ENCODE measurements at places on chromosomes 2 and 18. TPM values are rescaled to one million over a fixed set of nuclear protein-coding genes. Genes with fewer than 3 reads are reported as not detected.

The GAL3ST2 gene
- total RNA-seq: not detected

The UXS1 gene
- total RNA-seq: 18.2 TPM

The TBR1 gene
- not detected for total RNA-seq

The LGALSL gene
- 35.8 TPM for total RNA-seq

The AFF3 gene
- total RNA-seq: 0.96 TPM

The PXDN gene
- 7.1 TPM for total RNA-seq

The NT5DC4 gene
- not detected for total RNA-seq

The MROH2A gene
- total RNA-seq: 0.52 TPM

The POTEC gene
- not detected for total RNA-seq

The CYBRD1 gene
- 7.2 TPM for total RNA-seq

The RPL37A gene
- 2,683 TPM for total RNA-seq

The CNGA3 gene
- not detected for total RNA-seq

The GALNT5 gene
- total RNA-seq: 3.8 TPM

The CTLA4 gene
- total RNA-seq: 0.52 TPM

The COL5A2 gene
- total RNA-seq: 6.3 TPM

The TRIP12 gene
- total RNA-seq: 150 TPM

The CRYBA2 gene
- total RNA-seq: not detected

The GCG gene
- total RNA-seq: not detected

The HOXD12 gene
- total RNA-seq: not detected

The KIF5C gene
- total RNA-seq: 0.08 TPM

The REG3G gene
- total RNA-seq: not detected

The GORASP2 gene
- total RNA-seq: 60.8 TPM

The COL6A3 gene
- 23.0 TPM for total RNA-seq

The KCNIP3 gene
- total RNA-seq: 0.96 TPM

The IL1R2 gene
- total RNA-seq: 19.0 TPM

The GALNT3 gene
- 40.0 TPM for total RNA-seq

The INHBB gene
- 0.72 TPM for total RNA-seq

The PARD6G gene
- total RNA-seq: 33.8 TPM

The ABCG5 gene
- not detected for total RNA-seq

The BMP10 gene
- not detected for total RNA-seq

The SLC14A1 gene
- total RNA-seq: 0.52 TPM

The CPLX4 gene
- total RNA-seq: not detected

The GKN1 gene
- total RNA-seq: not detected

The EVA1A gene
- total RNA-seq: 0.56 TPM

The DTNB gene
- total RNA-seq: 14.6 TPM

The C18orf63 gene
- total RNA-seq: not detected

The SATB2 gene
- 1.1 TPM for total RNA-seq

The KHK gene
- 3.5 TPM for total RNA-seq

The VAMP5 gene
- 24.2 TPM for total RNA-seq

The GPBAR1 gene
- total RNA-seq: not detected

The IHH gene
- 0.08 TPM for total RNA-seq

The SEMA4C gene
- 14.9 TPM for total RNA-seq

The MFSD2B gene
- total RNA-seq: not detected

The LONRF2 gene
- 0.48 TPM for total RNA-seq

The TEX44 gene
- not detected for total RNA-seq

The CHRND gene
- total RNA-seq: not detected

The FMNL2 gene
- 12.4 TPM for total RNA-seq

The CRACDL gene
- total RNA-seq: 6.6 TPM

The TMEM198 gene
- total RNA-seq: 1.2 TPM

The SERPINB12 gene
- 0.60 TPM for total RNA-seq

The DQX1 gene
- total RNA-seq: 5.6 TPM

The OR6B2 gene
- total RNA-seq: not detected

The CLEC4F gene
- total RNA-seq: not detected

The GKN2 gene
- not detected for total RNA-seq

The AGFG1 gene
- total RNA-seq: 62.4 TPM

The FAM124B gene
- total RNA-seq: 0.36 TPM

The WDFY1 gene
- total RNA-seq: 24.9 TPM

The LOXHD1 gene
- 0.12 TPM for total RNA-seq
